ENCODE measurements at places on chromosomes 2 and 18.

DNA sequence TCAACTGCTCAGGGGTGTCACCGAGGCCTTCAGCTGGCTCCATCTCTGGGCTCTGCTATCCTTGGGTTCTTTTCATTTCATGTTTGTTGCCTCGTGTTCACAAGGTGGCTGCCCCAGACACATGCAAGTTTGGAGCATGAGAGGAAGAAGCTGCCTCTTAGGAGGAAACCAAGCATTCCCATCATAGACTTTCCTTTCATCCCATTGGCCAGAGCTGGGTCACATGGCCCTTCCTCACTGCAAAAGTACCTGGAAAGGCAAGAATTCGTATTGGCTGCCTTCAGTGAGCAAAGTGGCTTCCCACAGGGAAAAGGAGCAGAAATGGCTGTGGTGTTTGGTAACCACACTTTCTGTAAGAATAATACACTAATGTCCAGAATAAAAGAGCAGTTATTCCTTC is 155.7 kb upstream of the RAB12 start:
- no peak for DNase-seq

- DNase-seq = no peak
Measured at GRCh38 chr2:14843507-14844204, 211.1 kb downstream of the LRATD1 start.

- DNase-seq = no peak
Measured at GRCh38 chr2:10287761-10288160, 14.9 kb upstream of the HPCAL1 start.

DNA sequence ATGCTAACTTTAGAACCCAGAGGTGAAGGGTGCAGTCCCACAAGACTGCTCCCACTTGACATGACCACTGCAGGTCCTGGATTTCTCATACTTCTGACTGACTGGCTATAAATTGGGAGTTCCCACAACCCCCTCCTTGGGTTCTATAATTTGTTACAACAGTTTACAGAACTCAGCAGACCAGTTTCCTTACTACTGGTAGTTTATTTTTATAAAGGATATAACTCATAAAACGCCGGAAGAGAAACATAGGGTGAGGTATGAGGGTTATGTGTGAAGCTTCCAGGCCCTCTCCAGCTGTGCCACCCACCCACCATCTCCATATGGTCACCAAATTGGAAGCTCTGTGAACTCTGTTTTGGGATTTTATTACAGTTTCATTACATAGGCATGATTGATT is 839.6 kb downstream of the TSN start:
- no peak for DNase-seq

- peak; percentile 21 for DNase-seq
Measured at GRCh38 chr2:212249451-212249850, 289.2 kb downstream of the ERBB4 start.

DNA sequence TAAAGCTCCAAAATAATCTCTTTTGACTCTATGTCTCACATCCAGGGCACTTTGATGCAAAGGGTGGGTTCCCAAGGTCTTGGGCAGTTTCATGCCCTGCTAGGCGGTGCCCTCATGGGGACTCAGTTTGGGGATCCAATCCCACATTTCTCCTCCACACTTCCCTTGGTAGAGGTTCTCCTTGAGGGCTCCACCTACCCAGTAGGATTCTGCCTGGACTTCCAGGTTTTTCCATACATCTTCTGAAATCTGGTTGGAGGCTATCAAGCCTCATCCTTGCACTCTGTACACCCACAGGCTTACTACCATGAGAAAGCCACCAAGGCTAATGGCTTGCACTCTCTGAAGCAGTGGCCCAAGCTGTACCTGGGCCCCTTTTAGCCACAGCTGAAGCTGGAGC is 49.8 kb upstream of the ERMN start:
- no peak for DNase-seq

- DNase-seq = no peak
Measured at GRCh38 chr2:74735009-74735408, 81.0 kb downstream of the SEMA4F start.

All from AG09309 (cell line).